ENCODE measurements at places on chromosomes 7 and 10.
A peak's percentile ranks its signal among the peaks of the same experiment; 100 is the strongest.

DNA sequence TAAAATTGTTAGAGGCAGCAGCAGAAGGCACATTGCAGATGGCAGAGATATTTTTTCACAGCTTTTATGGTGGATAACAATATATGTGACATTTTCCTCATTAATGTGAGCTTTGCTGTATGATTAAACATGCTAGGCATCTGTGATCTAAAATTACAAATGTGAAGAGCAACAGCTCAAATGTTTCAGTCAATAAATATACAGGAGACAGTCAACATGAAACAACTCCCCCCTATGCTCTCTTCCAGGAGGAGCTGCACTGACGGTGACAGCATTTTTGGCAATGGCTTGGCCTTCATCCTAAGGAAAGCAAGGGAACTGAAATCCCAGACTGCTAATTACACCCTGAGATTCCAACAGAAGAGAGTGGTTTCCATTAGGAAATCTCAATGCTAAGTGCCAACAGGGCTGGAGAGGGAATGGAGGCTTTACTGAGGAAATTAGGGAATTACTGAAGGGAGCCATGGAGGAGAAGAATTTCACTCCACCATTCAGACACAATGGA, 51.4 kb upstream of the GRB10 start:
- no peak for DNase-seq

GRCh38 chr10:43209074-43209455, 57.8 kb downstream of the RASGEF1A start:
- peak; percentile 1 for DNase-seq

- DNase-seq, result no peak
Measured at GRCh38 chr10:121351540-121351939, 246.7 kb downstream of the FGFR2 start.

DNA sequence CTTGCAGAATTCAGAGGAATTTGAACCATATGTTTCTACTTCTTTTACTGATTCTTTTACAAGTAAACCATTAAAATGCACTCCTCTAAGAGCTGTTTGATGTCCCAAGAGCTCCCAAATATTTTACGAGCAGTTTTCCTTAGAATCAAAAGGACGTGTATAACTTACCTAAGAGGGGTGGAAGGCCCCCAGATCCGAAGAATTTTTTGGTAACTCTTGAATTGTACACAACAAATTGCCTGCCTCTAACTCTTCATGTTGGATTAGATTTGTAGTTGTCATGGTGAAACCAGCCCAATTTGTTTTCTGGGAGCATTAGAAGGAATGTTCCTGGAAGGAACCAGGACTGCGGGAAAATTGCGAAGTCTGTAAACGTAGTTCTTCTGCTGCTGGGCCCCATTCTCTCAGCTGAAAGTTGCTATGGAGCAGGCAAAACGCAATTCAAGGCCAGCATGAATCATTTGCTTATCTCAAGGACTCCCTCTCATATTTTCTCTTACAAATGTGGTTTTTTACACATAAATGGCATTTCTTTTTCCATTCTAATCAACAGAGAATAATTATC, 124.8 kb upstream of the TMEM72 start:
- no peak for DNase-seq

GRCh38 chr10:59557642-59558041, 152.0 kb downstream of the SLC16A9 start:
- no peak for DNase-seq

GRCh38 chr10:117936141-117936540, 110.6 kb downstream of the RAB11FIP2 start:
- no peak for DNase-seq

GRCh38 chr7:43653466-43653865, 70.6 kb downstream of the STK17A start:
- DNase-seq, result no peak
